Melanocyte of skin (primary cell): ENCODE measurements at places on chromosomes 6 and 20. TPM values are rescaled to one million over a fixed set of nuclear protein-coding genes. Genes with fewer than 3 reads are reported as not detected.

The BACH2 gene
- 2.1 and 4.0 TPM in 2 replicates for total RNA-seq

The COL12A1 gene
- total RNA-seq: 19.3 and 58.6 TPM in 2 replicates

The EFCAB8 gene
- total RNA-seq: 1.1 TPM in 1 of 2 replicates, not detected in the other

The LRRN4 gene
- total RNA-seq: not detected in 2 replicates

The E2F1 gene
- 17.4 and 28.3 TPM in 2 replicates for total RNA-seq

The C6orf58 gene
- under 0.01 and 0.46 TPM in 2 replicates for total RNA-seq
